RWPE2 (cell line): ENCODE measurements at places on chromosomes 3 and 15.

GRCh38 chr3:123169492-123169929 lies 32.2 kb upstream of the SEC22A start:
- no peak for DNase-seq

GRCh38 chr3:146223401-146224373 lies 27.2 kb downstream of the PLSCR4 start:
- no peak for DNase-seq

DNA sequence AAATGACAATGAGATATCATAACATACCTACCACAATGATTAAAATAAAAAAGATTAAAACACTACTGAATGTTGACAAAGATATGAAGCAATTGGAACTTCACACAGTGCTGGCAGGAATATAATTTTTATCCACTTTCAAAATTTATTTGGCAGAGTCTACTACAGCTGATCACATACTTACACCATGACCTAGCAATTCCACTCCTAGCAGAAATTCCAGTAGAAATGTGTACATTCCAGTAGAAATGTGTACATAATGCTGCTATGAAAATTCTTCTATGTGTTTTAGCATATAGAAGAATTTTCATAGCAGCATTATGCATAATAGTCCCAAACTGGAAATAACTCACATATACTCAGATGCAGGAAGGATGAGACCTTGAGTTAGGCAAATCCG lies 43.5 kb downstream of the IFT57 start:
- no peak for DNase-seq

GRCh38 chr3:177751770-177752169 lies 554.5 kb upstream of the TBL1XR1 start:
- no peak for DNase-seq

GRCh38 chr15:72229076-72229946 lies 1.7 kb downstream of the PKM start:
- DNase-seq = no peak
